H7 (cell line): ENCODE measurements at places on chromosomes 11 and 22.

DNA sequence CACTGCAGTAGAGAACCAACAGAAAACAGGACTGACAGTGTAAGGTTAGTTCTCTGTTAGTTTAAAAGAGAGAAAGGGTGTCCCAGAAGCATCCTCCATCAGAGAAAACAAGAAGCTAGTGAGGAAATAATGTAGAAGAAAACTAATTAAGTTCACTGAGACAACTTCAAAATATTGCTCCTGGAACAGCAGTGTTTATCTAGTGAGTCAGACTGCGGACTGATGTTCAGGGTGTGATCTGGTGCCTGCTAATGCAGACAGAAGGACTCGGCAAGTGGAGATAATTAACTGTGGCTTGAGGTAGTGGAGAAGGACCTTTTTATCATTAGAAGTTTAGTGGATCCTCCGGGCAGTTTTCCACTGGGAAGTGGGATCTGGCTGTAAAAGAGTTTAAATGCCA, 55.4 kb downstream of the CDON start:
- no peak for DNase-seq

- DNase-seq: no peak
Measured at GRCh38 chr11:39990421-39990831, 1469.0 kb downstream of the LRRC4C start.

DNA sequence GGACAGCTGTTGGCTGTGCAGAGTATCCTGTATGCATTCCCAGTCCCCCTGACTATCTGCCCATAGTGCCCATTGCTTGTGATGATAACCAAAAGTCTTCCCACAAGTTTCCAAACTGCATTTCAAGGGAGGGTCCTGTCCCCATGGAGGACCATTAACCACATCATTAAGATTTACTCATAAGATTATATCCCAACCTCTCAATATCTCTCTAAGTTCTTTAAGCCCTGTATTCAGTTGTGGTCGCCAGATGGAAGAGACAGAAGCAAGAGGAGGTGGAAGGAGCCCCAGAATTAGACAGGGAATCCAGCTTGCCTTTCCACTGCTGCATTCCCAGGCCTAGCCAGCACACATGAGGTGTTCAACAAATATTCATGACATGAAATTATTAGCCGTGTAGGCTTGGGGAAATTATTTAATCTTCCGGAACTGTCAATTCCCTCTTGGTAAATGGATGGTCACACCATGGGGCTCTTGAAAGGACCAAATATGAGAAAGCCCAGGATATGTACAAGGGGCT, 42.6 kb upstream of the TIMP3 start:
- DNase-seq: no peak

- DNase-seq: no peak
Measured at GRCh38 chr11:57239348-57239747, 2.3 kb upstream of the APLNR start.

GRCh38 chr11:57162179-57162898, 19.4 kb upstream of the LRRC55 start:
- DNase-seq: no peak

DNA sequence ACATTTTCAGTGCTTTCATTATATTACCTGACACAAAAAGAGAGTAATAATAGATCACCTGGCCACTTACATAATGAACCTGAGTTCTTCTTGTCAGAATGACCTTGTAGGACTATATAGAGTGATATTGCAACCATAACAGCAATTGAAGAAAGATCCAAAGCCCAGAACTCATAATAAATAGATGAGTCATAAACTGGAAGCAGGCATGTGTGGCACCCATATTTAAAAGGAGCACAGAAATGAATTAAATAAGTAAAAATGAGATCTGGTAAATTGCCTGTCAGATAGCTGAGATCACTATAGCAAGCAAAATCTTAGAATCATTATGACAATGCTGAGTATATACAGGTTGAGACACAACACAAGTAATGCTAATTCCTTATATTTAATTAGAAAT, 331.8 kb downstream of the AASDHPPT start:
- no peak for DNase-seq

- DNase-seq: no peak
Measured at GRCh38 chr11:58626934-58627483, 4.5 kb downstream of the CNTF start.

DNA sequence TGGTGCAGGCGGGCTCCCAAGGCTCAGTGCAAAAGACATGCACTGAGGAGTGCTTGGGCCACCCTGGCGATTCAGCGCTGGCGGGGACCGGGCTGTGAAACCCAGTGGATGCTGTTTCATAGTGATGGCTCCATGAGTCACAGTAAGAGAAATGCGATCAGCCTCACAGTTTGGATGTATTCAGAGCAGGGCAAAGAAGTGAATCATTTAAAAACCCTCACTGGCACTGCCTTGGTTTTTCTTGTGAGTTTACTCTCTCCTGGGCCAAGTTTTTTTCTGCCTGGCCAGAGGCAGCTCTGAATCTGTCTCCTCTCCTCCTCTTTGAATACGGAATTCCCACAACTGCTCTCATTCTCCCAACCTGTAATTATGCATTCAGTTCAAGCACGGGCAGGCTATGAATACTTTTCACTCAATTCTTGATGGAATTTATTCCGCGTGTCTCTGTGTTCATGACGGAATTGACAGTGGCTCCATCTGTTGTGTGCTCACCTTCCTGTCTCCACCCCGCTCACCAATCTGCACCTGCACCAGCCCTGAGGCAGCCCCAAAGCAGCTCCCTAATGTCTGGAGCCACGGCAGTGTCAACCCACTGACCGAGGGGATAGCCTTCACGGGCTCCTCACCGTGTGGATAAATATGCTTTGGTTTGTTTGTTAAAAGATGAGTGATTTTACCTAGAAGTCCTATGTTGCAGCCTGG, 14.9 kb downstream of the ADAMTS8 start:
- DNase-seq: peak; percentile 48

GRCh38 chr22:22820626-22821025, 67.0 kb upstream of the IGLL5 start:
- no peak for DNase-seq

GRCh38 chr22:35099883-35100282, 33.9 kb downstream of the ISX start:
- no peak for DNase-seq

DNA sequence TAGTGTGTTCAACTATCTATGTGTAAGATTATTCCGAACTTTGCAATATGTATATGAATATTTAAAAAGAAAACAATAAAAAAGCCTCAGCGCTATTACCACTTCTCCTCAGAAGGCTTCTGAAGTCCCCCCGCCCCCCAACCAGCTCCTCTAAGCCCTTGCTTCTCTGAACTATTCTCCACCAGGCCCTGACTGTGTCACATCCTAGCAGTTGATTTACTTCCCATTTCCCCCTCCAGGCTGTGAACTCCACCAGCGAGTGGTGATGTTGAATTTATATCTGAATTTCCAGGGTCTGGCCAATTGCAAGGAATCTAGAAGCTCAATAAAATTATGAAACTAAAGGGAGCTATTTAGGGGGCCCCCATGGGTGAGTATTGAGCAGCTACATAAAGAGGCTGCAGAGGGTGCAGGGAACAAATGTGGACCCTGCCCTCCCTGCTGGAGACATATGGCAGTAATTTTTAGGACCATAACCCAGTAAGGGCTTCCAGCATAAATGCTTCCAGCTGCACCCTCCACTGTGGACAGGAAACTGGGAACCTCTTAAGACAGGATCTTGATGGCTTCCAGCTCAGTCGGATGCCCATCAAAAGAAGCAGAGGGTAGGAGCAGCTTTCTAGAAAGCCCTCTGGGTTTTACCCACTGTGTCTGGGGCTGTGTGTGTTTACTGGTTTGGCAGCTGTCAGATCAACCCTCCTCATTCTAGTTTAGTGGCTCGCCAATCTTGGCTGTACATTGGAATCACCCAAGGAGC, 81.4 kb downstream of the TIMP3 start:
- DNase-seq: no peak

DNA sequence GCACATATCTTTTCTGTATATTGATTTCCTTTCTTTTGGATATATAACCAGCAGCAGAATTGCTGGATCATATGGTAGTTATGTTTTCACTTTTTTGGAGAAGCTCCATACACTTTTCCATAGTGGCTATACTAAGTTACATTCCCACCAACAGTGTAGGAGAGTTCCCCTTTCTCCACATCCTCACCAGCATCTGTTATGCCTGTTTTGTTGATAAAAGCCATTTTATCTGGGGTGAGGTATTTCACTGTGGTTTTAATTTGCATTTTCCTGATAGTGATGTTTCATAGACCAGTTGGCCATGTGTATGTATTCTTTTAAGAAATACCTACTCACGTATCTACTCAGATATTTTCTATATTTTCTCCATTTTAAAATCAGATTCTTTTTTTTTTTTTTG, 419.3 kb upstream of the FAT3 start:
- DNase-seq: no peak

GRCh38 chr11:57323167-57323854, 1.4 kb downstream of the TNKS1BP1 start:
- peak; percentile 35 for DNase-seq

- no peak for DNase-seq
Measured at GRCh38 chr22:42970029-42970428, 44.9 kb downstream of the PACSIN2 start.

DNA sequence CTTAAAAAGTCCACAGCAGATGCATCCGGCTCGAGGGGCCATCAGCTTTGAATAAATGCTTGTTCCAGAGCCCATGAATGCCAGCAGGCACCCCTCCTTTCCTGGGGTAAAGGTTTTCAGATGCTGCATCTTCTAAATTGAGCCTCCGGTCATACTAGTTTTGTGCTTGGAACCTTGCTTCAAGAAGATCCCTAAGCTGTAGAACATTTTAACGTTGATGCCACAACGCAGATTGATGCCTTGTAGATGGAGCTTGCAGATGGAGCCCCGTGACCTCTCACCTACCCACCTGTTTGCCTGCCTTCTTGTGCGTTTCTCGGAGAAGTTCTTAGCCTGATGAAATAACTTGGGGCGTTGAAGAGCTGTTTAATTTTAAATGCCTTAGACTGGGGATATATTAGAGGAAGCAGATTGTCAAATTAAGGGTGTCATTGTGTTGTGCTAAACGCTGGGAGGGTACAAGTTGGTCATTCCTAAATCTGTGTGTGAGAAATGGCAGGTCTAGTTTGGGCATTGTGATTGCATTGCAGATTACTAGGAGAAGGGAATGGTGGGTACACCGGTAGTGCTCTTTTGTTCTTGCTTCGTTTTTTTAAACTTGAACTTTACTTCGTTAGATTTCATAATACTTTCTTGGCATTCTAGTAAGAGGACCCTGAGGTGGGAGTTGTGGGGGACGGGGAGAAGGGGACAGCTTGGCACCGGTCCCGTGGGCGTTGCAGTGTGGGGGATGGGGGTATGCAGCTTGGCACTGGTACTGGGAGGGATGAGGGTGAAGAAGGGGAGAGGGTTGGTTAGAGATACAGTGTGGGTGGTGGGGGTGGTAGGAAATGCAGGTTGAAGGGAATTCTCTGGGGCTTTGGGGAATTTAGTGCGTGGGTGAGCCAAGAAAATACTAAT, 1.9 kb downstream of the NEAT1 start:
- DNase-seq: peak; percentile 41

DNA sequence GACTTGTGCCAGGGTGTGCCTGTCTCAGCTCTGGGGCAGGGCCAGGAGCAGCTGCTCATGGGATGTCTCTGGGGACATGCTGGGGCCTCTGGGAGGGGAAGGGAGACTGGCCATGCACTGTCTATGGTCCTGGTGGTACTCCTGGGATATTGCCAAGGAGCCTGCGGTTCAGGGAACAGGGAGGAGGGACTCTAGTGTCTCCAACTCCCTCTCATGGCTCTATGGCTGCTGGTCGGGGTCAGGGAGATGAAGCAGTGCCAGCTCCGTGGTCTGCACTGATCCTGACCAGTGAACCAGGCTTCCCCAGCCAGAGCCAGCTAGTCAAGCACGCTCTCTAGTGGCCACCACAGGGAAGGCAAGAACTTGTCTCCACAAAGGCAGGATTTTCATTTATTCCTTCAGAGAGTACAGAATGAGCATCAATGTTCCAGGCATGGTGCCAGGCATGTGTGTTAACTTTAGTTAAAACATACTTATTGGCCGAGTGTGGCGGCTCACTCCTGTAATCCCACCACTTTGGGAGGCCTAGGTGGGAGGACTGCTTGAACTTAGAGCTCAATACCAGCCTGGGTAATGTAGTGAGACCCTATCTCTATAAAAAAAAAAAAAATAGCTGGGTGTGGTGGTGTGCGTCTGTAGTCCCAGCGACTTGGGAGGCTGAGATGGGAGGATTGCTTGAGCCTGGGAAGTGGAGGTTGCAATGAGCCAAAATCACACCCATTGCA, 2.5 kb upstream of the BEST1 start:
- peak; percentile 91 for DNase-seq

DNA sequence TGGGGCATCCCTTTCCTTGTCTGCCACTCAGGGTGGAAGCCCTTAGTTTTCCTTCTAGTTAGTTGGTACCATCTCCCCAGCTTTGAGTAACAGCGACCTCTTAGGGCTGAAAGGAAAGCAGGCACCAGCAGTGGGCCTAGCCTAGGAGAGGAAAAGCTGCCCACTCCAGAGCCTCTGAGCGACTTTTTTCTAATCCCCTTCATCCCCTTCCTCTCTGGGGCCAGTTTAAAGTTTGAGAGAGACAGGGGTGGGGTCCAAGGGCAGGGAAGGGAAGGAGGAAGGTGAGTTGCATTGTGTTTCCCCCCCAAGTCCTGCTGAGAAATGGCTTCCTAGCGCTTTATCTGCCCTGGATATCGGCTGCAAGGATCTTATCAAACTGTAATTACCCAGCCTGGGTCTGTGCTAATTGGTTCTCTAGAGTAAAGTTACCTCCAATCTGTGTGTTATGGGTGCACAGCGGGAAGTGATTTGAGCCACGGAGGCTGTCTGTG, 573.9 kb upstream of the CADM1 start:
- peak; percentile 40 for DNase-seq

DNA sequence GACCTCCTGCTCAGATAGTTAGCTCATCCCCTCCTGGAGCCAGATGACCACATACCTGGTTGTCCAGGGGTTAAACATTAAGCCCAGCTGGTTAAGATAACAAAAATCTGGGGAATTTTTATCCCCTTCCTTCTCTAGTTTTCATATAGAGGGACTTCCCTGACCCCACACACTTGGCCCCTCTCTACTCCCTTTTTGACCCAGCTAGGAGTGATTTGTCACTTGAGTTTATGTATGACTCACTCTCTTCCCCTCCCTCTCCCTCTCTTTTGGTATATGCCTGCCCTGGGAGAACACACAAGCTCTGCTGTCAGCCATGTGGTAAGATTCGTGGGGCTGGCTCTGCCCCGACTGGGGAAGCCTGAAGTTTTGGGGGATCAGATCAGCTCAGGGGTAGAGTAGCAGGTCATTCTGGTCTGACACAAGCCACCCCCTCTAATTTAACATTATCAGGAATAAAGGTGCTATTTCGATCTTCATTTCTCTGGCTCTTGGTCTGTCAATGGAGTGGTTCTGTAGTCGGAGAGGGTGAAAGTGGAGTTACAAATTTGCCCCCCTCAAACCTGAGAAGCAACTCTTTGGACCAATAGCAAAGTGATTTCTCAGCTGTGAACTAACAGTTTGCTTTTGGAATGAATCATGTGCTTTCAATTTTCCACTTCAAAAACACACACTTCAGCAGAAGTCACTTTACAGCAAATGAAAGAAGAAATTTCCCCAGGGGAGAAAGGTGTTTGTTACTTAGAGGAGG, 415.3 kb upstream of the CADM1 start:
- DNase-seq: no peak

DNA sequence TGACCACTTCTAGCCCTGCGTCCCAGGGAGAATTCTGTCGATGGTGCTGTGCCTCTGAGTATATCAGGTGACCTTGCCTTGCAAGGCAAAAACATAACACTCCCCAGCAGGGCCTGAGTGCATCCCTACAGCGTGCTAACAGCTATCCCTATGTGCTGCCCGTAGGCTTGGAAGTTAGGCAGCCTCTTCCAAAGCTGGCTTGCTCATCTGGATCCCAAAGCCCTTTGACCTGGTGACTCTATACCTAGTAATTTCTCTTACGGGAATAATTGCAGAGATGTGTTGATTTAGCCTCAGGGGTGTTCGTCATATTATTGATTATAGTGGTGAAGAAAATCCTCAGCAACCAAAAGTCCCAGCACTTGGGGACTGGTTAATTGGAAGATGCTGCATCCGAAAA, 32.6 kb upstream of the CRYBB3 start:
- DNase-seq: no peak
